ENCODE measurements at places on chromosomes 6 and 20. TPM values are rescaled to one million over a fixed set of nuclear protein-coding genes. Genes with fewer than 3 reads are reported as not detected.

The FAM229B gene
- 19.8 TPM for polyA plus RNA-seq

The ESR1 gene
- polyA plus RNA-seq, result 3.0 TPM

The LPA gene
- not detected for polyA plus RNA-seq

The KCNQ5 gene
- 0.85 TPM for polyA plus RNA-seq

The MEA1 gene
- 39.6 TPM for polyA plus RNA-seq

The SYCP2 gene
- polyA plus RNA-seq, result 3.9 TPM

The NOX3 gene
- not detected for polyA plus RNA-seq

The EFCAB8 gene
- polyA plus RNA-seq, result 0.24 TPM

The SLC22A23 gene
- polyA plus RNA-seq, result 2.4 TPM

GRCh38 chr6:108983151-108983550 is 111.5 kb downstream of the SESN1 start:
- DNase-seq, result no peak

DNA sequence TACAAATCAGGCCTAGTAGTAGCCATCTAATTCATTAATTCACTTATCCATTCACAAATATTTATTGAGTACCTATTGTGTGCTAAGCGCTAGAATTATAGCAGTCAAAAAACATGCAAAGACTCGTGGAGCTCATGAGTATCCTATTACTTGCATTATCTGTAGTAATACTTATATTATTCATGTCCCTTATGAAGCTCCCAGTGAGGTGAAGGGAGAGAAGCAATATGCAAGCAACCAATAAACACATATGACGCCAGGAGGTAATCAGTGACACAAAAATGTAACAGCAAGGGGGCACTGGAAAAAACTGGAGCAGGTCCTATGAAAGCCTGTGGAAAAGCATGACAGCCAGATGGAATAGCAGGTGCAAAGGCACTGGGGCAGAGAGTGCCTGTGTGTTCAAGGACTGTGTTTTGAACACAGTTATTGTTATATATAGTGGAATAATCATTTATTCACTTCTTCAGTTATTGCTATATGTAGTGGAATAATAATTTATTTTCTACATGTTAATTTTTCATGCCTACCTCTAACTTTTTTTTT is 109.5 kb downstream of the KIF13A start:
- no peak for DNase-seq

DNA sequence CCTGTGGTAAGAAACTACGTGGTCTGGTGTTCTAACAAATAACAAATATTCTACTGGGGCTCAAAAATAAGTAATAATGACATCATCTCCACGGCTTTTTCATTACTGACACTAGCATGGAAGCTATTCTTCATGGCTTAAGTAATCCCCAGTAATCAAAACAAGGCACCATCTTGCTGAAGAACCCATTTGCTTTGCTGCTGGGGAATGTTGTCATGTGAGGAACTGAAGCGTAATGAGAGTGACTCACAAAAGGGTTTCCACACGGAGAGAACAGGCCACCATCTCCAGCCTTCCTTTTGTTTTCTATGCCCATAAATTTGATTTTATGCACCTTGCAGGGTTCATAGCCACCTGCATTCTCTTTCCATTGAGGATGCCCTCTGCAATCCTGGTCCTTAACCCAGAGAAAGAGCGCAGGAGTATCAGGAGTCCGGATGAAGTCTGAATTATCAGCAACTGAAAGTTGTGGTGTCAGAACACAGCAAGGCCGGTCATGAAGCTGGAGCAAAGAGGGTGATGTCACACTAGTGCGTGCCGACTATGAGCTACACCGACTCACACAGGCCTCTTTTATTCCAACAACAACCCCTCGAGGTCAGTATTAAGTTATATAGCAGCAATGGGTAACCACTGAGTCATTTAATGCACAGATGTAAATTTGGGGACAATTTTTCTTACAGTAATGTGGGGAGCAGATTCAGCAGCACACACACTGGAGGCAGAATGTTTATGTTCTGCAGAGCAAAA is 173.7 kb upstream of the SSTR4 start:
- DNase-seq, result no peak

DNA sequence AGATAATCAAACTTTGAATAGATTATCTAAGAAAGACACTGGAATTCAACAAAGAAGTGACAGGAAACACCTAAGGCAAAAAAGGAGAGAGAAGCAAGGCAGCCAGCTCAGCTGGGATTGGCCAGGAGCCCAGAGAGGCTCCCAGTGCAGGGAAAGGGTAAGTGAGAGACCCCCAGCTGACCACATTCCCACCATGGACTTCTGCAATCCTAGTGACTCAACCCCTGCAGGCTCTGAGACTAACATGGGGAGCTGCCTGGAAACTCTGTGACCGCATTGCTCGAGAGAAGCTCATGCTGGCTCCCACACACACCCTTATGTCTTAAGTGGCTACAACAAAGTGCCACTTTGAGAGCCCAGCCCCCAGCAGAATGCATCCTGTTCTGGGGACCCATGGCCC is 215.1 kb downstream of the PACRG start:
- DNase-seq, result no peak

GRCh38 chr20:41055679-41056078 is 27.1 kb downstream of the TOP1 start:
- DNase-seq, result no peak

DNA sequence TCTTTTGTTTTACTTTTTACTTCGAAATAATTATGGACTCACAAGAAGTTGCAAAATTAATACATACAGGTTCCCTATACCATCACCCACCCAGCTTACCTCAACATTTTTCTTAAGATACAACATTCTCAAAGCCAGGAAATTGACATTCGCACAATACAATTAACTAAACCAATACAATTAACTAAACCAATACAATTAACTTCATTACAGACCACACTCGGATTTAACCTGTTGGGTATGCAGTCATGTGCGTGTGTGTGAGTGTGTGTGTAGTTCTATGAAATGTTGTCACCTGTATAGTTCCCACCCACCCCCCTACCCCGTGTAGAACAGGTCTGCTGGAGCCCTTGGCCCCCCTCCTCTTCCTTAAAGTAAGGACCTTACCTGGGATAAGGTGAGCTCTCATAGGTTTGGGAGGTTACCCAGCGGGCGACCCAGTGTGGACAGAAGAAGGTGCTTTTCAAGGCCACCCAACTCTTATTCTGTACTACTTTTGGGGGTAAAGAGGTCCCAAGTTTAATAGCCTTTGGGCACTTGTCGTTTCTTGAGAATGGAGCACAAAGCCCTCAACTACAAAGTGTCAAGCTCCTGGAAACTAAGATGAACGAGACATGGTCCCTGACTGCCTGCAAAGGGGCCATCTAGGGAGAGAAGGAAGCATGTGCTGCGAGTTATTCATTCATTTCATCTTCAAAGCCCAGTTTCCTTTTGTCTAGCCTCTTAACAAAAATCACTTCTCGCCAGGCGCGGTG is 544 bp upstream of the STK38 start:
- DNase-seq, result no peak

GRCh38 chr6:124795643-124796463 is 166.4 kb upstream of the RNF217 start:
- DNase-seq, result peak; percentile 11

- no peak for DNase-seq
These were observed 109.7 kb downstream of the LRFN2 start for GRCh38 chr6:40477246-40478126.

DNA sequence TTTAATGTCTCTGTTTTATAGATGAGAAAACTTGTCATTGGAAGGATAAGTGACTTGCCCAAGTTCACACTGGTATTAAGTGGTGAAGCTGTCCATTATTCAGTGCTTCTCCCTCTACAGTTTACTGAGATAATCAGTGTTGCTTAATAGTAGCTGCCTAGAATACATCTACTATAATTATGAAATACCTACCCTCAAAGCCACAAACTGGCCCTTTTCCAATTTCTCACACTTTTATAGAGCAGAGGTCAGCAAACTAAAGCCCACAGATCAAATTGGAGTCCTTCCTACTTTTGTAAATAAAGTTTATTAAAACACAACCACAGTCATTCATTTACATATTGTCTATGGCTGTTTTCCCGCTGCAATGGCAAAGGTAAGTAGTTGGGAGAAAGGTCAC is 73.5 kb downstream of the EYS start:
- no peak for DNase-seq

DNA sequence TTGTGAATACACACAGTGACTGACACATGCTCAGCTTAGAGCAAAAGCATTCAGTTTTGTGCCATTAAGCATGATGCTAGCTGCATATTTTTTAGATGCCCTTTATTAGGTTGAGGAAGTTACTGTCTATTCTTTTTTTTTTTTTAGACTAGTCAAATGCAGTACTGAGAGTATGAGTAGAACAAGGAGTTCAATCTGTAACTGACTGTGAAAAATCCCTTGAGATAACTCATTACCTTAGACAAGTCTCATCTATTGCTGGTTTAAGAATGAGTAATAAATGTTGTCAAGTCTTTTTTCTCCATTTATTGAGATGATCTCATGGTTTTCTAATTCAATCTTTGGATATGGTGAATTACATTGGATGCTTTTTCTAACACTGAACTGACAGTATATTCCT is 23.2 kb downstream of the AHI1 start:
- DNase-seq, result no peak

Data from forelimb muscle (tissue), 1 donor.